Body of pancreas (tissue), 4 donors: ENCODE measurements at places on chromosomes 16 and 17. TPM values are rescaled to one million over a fixed set of nuclear protein-coding genes. Genes with fewer than 3 reads are reported as not detected.

SGCA gene
- total RNA-seq, result 1.3 TPM

DOC2B gene
- 20.0 TPM for total RNA-seq

- no peak for DNase-seq
Observed at GRCh38 chr16:48613061-48613957, 3.3 kb upstream of the N4BP1 start.

GRCh38 chr17:80717720-80718083 is 173.1 kb downstream of the RPTOR start:
- DNase-seq, result no peak

GRCh38 chr17:73347351-73347750 is 35.5 kb upstream of the CDC42EP4 start:
- DNase-seq, result no peak

DNA sequence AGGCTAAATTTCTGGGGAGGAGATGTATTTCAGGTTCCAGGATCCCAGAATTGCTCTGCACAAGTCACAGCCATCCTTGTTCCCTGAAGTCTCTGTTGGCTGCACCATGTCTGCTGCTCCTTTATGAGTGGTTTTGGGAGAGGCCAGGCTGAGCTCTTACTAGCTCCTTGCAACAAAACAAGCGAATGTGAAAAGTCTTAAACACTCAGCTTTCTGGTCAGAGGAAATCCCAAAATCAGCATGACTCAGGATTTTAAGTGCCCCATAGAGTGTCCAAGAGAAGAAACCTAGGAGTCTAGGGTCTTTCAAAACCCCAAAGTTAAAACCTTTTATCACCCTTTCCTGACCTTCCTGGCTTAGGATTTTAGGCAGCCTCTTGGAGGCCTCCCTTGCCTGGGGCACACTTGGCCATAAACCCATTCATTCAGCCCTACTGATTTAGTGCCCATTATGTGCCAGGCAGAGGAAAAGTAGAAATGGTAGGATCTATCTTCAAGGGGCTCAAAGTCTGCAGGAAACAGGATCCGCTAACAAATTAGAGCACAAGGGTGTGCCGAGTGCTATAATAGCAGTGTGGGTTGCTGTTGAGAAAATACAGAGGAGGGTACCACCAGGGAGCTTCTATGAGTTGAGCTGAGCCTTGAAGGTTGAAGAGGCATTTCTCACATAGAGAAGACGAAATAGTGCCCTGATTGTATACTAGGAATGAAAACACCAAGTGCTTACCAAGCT is 36.9 kb downstream of the SOST start:
- no peak for DNase-seq

DNA sequence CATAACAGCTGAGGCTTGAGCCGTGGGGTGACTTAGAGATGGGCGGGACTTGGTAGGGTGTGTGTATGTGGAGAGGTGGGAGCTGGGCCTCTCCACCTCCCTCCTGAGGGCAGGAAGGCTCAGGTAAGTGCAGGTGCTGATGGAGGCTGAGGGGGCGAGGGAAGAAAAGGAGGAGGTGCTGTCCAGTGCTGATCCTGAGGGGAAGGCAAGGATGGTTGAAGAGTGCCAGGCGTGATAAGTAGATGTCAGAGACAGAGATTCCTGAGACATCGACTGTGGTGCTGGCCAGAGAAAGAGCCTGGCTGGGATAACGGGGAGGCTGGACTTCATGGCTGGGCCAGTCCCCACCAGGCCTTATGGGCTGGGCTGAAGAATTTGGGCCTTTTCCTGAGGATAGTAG is 159.1 kb downstream of the SDK2 start:
- DNase-seq, result no peak

DNA sequence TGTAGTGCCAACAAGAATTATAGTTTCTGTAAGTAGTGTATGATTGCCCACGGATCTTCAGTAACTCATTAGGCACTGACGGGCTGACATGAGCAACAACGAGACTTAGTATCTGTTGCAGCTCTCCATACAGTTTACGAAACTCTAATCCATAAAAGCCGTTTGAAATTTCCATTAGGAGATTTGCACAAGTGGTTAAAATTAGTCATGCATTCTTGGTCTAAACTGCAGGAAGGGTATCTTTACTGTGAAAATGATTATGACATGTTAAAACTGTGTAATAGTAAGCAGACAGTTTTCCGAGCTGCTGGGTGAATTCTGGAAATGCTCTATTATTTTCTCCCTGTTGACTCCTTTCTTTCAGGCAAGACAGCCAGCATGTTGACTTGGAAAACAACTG is 605.0 kb downstream of the WWOX start:
- no peak for DNase-seq

DNA sequence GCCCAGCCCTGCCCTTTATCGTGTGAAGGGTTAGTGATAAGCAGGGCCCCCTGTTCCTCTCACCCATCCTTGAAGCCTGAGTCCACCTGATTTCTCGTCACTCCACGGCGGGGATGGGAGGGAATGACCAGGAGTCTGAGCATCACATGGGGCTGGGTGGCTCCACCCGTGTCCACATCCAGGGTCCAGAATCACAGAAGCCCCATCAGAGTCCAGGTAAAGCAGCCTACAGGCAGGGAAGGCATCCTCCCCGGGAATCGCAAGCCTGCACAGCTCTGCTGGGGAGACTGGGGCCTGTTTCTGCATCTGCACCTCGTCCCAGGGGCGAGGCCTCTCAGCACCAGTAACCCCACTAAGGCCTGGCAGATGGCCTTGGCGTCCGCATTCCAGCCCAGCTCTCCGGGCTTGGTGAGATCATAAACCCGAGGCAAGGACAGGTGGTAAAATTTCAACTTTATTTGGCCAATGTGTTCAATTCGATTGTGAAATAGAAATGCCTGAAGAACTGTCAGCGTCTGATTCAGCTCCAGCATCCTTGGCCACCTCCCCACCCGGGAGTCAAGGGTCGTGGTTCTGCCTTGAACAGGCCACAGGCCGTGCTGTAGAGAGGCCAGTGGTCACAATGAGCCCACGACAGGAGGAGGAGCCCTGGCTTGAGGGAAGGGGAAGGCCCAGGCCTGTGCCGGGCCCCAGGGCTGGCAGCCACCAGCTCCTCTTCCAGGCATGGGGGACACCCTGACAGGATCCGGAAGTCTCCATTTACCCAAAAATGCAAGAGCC is 8.1 kb upstream of the PPP1R27 start:
- DNase-seq, result peak; percentile 59
